NCI-H82 (cell line): ENCODE measurements at places on chromosomes 16 and 17.

DNA sequence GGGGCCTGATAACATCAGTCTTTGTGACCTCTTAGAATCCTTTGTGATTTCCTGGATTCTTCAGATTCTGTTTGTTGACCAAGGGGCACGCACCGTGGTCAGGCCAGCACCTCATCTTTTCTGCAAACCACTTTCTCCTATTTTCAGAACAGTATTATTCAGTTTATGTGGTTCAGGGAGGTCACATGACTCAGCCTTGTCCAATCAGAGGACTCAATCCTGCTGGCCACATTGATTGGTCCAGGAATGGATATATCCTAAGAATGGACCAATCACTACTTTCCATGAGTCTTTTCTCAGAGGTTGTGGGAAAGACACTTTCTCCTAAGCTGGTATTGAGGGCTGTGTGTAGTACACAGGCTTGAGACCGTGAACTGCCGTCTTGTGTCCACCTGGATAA is 123.1 kb upstream of the EEF2KMT start:
- DNase-seq: no peak

- peak; percentile 75 for DNase-seq
Observed at GRCh38 chr16:5056352-5056751, 9.4 kb downstream of the C16orf89 start.

DNA sequence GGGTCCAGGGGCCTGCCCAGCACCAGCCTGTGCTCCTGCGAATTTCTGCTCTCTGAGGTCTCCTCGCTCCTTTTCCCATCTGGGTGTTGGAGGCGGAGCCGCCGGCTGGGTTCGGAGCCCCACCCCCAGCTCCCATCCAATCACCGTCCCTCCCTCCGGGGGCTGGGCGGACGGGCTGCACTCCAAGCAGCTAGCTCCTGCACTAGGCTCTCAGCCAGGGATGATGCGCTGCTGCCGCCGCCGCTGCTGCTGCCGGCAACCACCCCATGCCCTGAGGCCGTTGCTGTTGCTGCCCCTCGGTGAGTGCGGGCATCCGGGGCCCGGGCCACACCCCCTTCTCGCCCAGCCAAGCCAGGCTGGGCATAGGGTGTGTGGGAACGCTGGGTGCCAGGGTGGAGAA is at the start of gene NRN1L:
Gene NRN1L, plus strand, starts transcription at position 202 of the 400 bp plus-strand sequence. Its CDS starts 19 bp downstream, at position 221.
- peak; percentile 93 for DNase-seq

- DNase-seq: peak; percentile 53
Observed at GRCh38 chr17:63826468-63827001, 696 bp upstream of the PSMC5 start.
